ENCODE measurements at places on chromosomes 12 and 14.

DNA sequence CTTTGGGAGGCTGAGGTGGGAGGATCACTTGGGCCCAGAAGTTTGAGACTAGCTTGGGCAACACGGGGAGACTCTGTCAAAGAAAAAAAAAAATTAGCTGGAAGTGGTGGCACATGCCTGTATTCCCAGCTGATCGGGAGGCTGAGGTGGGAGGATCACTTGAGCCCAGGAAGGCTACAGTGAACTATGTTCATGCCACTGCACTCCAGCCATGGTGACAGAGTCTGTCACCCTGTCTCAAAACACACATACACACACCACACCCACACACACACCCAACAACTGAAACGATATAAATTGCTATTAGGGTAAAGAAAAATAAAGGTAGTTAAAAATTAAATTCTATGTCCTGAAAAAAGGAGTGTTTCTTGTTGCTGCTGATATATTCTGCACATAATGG is 7.9 kb downstream of the PPP1R12A start:
- H3K4me3 ChIP-seq, result no peak overlapping the region
- H3K27ac ChIP-seq, result peak overlapping the region; percentile 71
- H3K27me3 ChIP-seq, result no peaks in the 10 kb centered on the region

DNA sequence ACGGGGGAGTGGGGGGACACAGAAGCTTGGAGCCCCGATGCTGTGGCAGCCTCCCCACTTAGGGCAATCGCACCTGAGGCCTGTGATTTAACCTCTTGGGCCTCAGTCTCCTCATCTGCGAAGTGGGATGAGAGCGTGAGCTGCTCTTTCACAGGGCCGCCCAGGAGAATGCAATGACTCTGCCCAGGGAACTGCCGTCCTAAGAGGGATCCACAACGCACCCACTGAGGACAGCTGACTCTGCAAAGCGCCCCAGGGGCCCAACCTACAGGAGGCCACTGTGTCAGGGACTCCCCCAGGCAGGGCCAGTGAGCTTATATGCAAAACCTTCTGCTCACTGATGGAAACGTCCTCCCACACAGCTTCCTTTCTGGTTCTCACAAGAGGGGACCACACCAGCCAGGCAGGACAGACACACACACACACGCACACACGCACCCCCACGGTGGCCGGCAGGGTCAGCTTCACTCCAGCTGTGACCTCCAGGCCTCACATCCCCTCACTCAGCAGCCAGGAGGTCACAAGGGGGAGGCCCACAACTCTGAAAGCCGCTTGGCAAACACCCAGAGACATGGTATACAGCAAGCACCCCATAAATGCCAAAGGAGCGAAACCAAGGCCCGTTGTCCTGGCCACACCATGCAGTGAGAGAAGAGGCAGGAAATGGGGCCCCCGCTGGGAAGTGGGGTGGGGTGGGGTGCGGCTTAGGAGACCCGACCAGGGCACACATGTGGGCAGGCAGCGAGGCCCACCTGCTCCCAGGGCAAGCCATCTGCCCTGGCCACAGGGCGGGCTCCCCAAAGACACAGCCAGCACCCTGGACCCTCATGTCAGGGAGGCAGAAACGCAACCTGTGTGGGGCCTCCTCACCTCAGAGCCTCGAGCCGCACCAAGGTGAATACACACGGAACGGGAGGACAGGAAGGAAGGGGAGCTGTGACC is 73.3 kb downstream of the NCOR2 start:
- peak; percentile 70 for DNase-seq
- peaks cover 62% of the 10 kb centered on the region for H3K4me1 ChIP-seq
- peak overlapping the region; percentile 95 for H3K27ac ChIP-seq
- H3K36me3 ChIP-seq, result peaks cover 41% of the 10 kb centered on the region
- H3K27me3 ChIP-seq, result no peaks in the 10 kb centered on the region
- peak overlapping the region; percentile 51 for H3K4me3 ChIP-seq

DNA sequence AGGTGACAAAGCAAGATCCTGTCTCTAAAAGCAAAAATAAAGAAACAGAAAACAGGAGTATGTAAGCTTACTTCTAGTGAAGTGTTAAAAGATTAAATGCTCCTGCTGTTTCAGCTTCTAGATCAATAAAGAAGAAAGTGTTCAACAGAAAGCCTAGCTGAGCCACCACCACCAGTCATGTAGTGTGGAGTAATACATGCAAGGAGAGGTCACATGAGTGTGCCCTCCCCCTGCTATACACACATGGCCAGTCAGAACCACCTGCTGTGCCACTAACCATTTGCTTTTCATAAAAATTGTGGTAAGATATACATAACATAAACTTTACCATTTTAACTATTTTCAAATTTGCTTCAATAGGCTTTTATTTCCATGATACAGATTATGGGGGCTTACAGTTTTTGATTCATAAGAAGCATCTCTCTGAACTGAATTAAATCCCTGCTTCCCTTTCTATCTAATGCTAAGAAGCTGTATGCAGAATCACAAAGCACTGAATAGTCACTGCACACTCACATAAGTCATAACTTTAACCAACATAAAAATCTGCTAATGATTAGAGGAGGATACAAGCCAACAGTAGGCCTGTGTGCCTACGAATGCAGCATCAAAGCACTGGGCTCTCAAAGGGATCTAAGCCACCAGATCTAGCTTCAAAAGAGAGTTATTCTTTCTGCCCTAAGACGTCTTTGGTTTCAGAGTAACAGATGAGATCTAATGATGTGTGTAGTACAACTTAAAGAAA is 515.5 kb downstream of the C12orf50 start:
- no peaks in the 10 kb centered on the region for H3K4me1 ChIP-seq
- H3K36me3 ChIP-seq, result no peaks in the 10 kb centered on the region
- H3K4me3 ChIP-seq, result no peak overlapping the region
- H3K27ac ChIP-seq, result no peak overlapping the region
- no peaks in the 10 kb centered on the region for H3K27me3 ChIP-seq

DNA sequence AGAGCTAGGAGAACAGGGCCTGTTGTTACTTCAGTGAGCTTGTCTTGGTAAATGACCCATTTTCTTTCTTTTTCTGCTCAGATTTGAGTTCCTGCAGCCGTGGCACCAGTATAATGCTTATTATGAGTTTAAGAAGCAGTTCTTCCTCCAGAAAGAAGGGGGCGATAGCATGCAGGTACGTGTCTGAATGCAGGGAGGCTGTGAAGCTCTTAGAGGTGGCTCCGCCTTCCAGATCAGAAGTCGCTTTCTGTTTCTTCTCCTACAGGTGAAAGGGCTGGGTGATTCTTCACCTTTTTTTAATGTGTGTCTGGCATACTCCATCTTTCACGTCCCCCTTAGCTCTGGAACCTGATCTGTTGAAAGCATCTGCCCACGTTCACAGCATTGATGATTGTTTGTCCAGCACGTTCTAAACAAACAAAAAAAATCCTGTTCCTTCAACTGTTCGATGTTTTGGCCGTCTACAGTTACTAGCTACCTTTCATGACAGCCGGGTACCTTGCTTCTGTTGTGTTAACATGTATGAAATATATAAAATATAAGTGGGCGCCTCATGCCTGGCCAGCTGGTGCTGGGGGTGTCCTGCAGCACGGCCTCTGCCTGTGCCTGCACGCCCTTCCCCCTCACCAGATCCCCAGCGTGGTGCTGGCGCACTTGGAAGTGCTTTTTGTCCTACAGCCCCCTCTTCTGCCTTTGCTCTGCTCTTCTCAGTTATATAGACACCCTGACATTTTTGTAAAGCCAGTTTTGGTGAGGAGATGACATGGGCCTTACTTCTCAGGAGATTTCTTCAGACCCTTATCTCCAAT is 44.6 kb downstream of the SFSWAP start:
- DNase-seq, result peak; percentile 26
- H3K27ac ChIP-seq, result no peak overlapping the region
- H3K27me3 ChIP-seq, result no peaks in the 10 kb centered on the region
- no peak overlapping the region for H3K4me3 ChIP-seq

GRCh38 chr12:9169979-9170634 is 38.1 kb downstream of the PZP start:
- H3K27me3 ChIP-seq, result no peaks in the 10 kb centered on the region
- H3K4me3 ChIP-seq, result no peak overlapping the region
- H3K36me3 ChIP-seq, result peaks cover 8% of the 10 kb centered on the region
- DNase-seq, result no peak
